ENCODE measurements at places on chromosomes 7 and 10.

GRCh38 chr10:101233443-101233842 lies 4.2 kb upstream of the LBX1 start:
- DNase-seq: no peak

DNA sequence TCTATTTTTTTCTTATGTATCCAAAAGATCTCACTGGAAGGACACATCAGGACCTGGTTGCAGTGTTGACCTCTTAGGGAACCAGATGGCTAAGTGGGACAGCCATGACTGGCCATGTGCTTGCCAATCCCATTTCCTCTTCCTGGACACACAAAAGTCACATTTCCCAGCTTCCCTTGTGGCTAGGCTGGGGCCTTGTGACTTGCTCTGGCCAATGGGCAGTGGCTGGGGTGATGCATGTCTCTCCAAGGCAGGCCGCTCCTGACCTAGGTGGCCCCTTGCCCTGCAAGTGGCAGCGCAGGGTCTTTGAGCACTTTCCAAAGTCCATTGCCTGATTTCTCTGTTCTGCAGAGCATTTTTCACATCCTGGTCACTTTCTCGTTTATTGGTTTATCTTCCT lies 41.7 kb upstream of the HSPA12A start:
- no peak for DNase-seq

DNA sequence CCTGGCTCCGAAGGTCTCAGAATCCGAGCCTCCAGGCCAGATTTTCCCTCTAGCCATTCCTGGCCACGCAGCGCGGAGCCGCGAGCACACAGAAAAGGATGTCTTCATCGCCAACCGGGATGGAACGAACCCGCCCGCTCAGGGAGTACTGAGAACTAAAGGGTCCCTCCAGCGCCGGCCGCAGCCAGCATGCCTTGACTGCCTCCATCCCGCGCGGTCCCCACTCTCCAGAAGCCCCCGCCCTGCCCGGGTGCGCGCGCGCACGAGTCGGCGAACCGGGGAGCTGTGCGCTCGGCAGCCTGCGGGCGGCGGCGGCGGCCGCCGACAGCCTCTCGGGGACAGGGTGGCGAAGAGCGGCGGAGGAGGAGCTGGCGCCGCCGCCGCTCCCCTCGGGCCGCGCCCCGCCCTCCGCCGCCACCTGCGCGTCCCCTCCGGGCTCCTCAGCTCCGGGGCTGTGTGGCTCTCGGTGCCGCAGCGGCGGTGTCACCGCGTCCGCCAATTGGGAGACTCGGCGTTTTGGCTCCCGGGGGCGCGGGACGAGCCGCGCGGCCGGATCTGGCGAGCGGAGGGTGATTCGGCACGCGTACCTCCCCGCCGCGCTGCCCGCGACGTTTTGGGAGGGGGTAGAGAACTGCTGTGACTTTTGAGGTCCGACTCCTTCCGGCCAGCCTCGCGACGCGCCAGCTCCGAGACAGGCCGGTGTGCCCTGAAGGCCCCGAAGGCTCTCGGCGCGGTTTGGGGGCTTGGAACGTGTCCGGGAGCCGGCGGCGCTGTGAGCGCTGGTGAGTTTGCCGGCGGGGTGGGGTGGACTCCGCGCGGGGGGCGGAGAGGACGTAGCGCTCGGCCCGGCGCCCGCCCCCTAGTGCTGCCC lies 453 bp upstream of the GALNT17 start:
- no peak for DNase-seq

DNA sequence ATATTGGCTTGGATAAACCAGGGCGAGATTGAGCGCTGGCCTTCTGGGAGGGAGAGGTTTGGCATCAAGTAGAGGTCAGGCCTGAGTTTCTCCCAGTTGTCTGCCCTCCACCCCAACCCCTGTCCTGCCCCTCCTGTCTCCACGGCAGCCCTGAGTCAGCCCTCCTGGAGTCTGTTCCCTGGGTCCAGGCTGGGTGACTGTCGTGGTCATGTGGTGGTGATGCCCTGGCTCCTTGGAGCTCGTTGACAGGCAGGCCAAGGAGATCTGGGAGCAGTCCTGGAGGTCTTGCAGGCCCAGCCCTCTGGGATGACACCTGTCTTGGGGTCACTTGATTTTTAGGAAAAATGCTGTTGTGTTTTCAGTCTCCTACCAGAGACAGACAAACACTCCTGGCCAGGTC lies 53.6 kb upstream of the PODXL start:
- no peak for DNase-seq

DNA sequence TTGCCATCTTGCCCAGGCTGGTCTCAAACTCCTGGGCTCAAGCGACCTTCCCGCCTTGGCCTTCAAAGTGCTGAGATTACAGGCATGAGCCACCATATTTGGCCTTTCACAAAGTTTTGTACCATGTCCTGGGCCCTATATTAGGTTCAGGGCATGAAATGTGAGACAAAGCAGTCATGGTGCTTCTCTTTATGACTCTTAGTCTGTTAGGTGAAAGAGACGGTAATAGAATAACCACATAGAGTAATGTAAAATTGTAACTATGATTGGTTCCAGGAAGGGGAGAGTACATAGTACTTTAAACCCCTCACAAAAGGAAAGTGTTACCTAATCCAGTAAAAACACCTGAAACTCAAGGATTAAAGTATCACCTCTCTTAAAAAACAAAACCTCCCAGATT lies 144.7 kb downstream of the SPAG6 start:
- DNase-seq: no peak

DNA sequence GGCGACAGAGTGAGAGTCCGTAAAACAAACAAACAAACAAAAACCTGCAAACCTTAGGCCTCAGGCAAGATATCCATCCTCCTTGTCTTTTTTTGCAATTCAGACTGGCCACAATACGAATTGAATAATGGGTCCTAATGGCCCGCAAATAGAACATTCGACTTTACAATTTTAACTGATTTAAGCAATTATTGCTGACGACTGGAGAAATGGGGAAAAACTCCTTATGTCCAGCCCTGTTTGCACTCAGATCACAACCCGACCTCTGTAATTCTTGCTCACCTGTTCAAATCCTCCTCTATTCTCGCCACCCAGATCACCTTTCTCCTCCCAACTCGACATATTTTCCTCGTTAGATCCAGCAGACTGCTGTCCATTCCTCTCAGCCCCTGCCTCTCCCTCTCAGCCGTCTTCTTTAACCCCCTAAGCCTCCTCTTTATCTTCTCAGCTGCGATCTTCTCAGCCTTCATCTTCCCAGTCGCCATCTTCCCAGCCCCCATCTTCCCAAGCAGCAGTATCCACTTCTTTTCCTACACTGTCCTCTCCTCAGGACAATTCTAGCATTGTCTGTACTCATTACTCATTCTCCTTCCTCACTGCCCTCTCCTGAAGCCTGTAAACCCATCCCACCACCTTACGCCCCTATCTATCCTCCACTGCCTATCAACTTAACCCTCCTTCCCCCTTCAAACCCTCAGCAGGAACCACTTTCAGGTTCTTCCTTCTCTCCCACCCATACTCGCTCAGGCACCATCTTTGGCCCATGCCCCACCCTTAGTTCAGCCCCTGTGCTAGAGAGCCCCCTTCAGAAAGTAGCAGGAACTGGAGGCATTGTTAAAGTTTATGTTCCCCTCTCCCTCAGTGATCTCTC lies 61.8 kb downstream of the LRRC17 start:
- DNase-seq: no peak

DNA sequence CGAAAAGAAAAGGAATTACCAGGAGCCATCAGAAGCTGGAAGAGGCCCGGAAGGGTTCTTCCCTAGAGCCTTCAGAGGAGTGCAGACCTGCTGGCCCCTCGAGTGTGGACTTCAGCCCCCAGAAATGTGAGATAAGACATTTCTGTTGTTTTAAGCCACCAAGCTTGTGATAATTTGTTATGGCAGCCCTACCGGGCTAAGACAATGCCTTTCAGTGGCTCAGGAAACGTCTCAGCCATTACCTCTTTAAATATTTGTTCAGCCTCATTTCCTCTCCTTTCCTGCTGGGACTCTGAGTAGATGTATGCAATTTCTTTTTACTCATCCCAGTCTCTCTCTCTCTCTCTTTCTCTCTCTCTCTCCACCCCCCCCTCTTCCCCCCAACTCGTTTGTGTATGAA lies 174.7 kb upstream of the GRB10 start:
- DNase-seq: no peak

- DNase-seq: no peak
Observed at GRCh38 chr7:113199136-113199535, 80.8 kb upstream of the SMIM30 start.

- DNase-seq: no peak
Observed at GRCh38 chr7:77458786-77459185, 42.6 kb upstream of the GSAP start.

DNA sequence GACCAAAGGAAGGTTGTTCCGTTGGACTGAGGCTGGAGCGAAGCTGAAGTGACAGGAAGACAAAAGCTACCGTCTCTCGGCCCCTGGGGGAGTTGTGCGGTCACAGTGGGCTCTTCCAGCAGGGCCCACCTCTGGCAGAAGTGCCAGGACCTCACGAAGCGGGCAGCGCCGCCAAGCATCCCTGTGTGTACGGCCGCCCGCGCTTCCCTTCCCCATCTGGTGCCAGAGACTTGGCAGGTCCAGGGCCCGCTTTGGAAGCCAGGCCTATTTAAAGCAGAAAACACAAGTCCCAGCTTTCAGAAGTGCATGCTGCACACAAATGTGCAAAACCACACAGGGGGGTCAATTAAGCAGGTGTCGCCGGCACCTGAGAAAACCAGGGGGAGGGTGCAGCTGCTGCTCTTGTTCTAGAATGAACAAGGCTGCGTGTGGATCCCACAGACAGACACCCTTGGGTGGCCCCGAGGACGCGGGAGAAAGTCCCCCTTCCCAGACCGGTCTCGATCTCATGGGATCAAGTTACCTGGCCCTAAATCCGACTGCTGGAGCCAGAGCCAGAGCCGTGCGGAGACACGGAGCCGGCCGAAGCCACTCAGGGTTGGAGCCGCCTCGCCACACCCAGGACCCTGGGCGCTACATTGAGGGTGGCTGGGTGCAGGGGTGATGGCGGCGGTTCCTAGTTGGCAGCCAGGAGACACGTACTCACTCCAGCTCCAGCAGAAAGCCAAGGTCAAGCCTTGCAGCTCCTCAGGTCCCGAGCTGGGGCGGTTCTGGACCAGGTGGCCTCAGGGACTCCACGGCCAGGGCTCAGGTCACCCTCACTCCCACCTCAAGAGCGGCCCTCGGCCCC lies 51.8 kb upstream of the PPP2R2D start:
- DNase-seq: no peak

GRCh38 chr7:134140889-134141867 lies 14.0 kb downstream of the LRGUK start:
- DNase-seq: peak; percentile 81

- DNase-seq: peak; percentile 80
Observed at GRCh38 chr7:23242321-23242720, 4.3 kb upstream of the GPNMB start.
